HCT116 (cell line): ENCODE measurements at places on chromosomes 7 and 10.

- no peak for DNase-seq
These were observed 3.9 kb downstream of the FBXW4 start for GRCh38 chr10:101691081-101691480.

DNA sequence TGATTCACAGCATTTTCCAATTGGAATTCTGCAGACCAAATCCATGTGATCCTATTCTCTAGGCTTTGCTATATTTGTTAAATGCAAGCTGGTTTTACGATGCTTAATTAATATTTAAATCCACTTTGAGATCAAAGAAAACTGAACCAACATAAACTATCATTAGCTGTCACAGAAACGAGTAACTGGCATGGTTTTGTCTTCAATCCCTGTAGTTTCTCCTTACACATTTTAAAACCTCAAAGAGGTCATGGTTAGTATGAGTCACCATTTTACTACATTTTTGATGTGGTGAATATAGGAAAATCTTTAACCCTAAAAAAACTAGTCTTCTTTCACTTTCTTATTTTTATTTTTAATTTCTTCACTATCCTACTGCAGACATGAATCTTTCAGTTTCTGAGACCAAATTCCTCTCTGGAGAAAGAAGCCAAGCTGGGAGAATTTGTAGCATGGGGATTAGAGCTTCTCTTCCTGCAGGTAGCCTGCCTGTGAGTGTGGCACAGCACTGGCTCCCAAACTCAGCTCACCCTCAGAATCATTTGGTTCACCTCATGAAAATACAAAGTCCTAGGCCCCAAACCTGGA, 8.7 kb upstream of the LIPM start:
- no peak for DNase-seq

DNA sequence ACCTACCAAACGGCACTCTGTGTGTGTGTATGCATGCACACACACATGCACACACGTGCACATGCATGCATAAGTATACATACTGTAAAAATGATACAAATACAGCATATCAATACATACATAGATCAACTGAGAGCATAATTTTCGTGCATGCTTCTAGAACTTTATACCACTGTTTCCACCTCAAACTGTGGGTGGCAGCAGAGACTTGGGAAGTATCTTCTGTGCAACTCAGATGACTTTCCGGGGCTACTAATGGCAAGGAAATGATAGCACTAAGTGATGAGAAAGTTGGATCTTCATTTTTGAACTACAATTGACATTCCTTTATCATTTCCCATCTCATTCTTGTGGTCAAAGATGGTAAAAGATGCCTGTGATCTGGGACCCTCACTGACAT, 570.7 kb downstream of the REEP3 start:
- no peak for DNase-seq

DNA sequence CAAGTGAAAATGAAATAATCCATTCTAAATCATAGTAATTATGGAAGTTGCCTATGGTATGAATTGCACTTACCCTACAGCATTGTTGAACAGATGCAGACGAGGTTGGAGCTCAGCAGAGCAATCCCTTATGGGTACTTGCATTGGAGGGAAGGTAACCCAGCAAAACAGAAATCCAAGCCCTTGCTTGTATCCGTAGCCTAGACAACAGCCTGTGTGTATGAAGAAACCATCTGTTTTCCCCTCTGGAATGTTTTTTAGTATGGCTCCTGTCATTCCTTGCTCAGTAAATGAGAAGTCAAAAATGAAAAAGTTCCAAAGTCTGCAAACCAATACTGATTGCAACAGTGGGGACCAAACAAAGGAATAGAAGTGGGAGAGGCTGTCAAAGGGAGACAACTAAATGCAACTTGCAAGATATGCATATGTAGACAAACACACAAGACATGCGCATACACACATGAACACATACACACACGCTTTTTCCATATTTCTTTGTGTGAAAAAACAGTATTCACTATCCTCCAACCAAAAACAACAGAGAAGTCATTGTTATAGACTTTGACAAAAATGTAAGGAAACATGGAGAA, 260.8 kb downstream of the DYNC1I1 start:
- no peak for DNase-seq

DNA sequence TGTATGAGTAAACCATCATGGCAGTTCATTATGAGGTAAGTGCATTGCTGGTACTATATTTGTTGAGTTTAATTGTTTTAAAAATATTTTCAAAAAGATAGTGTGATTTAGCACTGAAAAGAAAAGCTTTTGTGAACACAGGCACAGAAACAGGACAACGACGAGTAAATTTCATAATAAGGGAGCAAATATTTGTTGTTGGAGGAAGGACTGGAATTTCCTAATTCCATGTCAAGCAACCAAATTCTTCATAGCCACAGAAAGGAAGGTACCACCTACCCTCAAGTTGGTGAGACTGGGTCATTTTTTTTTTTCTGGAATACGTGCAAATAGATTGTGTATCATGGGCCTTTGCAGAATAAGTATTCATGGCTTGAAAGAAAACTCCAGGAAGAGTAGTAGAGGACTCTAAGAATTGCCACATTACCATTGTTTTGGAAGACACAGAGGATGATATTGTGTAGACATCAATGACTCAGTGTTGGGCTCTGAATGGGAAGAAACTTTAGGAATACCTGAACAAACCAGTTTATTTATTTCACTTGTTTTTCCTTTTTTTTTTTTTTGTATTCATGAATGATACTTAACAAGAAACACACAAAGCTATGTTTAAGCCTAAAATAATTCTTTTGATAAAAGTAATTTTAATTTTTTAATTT, 7.8 kb downstream of the UBE2D4 start:
- no peak for DNase-seq

GRCh38 chr10:100713859-100714565, 31.4 kb upstream of the PAX2 start:
- no peak for DNase-seq

DNA sequence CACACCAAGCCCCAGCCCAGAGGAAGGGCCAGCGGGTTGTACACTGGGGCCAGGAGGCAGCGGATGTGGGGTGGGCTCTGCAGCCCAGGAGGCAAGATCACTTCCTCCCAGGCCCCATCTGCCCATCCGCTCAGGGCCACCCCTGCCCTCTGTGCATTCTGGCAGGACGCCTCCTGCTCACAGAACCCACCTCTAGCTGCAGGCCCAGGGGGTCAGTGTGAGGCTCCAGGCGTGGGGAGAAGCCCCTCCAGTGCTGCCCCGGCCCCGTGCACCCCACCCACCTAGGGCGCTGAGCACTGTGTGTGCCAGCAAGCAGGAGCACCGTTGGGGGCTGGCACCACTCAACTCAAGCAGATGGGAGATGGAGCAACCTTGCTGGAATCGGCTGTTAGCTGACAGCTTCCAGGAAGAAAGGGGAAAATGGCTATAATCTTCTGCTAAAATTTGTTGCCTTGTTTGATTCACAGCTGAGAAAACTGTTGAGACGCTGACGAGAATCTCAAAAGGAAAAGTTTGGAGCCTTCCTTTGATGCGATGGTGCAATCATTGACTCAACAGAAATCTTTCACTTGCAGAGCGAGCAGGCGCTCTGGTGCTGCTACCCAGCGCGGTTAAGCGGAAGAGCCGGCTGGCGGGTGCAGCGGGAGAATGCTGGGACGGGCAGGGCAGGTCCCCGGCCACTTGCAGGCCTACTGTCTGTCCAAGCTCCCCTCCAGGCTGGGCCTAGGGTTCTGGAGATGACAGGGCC, 276.1 kb downstream of the ELFN1 start:
- no peak for DNase-seq

GRCh38 chr7:142803901-142804300, 33.1 kb downstream of the PRSS2 start:
- no peak for DNase-seq

DNA sequence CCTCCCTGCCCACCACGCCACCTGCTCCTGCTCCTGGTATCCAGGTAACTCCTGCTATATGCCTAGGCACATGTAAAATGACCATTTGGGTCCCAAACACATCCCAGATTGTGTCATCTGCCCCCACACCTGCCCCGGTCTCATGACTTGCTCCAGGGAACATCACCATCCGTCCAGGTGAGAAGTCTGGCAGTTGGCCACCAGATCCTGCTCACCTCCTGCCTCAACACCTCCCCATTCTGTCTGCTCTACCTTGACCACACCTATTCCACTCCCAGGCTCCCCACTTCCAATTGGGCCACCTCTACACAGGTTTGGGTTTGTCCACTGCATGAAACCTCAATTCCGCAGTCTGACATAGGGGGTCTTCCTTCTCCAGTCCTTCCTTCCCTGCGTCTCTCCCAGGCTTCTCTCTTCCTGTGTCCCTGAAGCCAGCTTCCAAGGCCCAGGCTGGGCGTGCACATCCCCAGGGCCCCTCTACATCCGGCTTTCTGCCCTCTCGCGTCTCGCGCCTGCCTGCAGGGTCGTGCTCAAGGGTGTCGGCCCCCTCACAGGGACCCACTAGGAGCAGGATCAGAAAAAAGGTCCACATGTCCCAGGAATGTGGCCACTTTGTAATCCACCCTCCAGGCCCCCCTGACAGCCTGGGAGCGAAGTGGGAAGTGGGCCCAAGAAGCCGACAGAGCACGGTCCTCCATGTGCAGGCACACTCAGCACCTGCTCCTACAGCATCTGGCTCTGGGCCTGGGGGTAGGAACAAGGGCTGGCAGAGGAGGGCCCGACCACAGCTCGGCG, 49.3 kb upstream of the DAGLB start:
- no peak for DNase-seq

- no peak for DNase-seq
These were observed 127.6 kb downstream of the TNS3 start for GRCh38 chr7:47454069-47454973.

GRCh38 chr7:66824041-66824440, 83.5 kb downstream of the RABGEF1 start:
- DNase-seq: no peak

DNA sequence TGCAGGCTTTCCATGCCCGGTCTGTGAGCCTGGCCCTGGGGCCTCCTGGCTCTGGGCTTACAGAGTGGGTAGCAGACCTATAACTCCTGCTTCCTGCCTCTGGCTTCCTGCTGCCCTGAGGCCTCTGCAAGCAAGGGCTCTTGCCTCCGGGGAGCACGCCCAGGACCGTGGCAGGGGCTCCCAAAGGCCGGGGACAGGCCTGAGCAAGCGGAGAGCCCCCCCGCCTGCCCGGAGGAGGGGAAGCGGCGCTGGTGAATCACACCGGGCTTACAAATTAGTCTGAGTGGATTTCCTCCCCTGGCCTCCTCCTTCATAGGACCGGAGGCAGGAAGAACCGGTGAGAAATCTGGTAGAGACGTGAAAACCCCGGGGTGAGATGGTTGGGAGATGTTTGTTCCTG, 1.5 kb upstream of the MYL10 start:
- no peak for DNase-seq

GRCh38 chr10:48767373-48768143, 82.9 kb downstream of the WDFY4 start:
- DNase-seq: no peak

DNA sequence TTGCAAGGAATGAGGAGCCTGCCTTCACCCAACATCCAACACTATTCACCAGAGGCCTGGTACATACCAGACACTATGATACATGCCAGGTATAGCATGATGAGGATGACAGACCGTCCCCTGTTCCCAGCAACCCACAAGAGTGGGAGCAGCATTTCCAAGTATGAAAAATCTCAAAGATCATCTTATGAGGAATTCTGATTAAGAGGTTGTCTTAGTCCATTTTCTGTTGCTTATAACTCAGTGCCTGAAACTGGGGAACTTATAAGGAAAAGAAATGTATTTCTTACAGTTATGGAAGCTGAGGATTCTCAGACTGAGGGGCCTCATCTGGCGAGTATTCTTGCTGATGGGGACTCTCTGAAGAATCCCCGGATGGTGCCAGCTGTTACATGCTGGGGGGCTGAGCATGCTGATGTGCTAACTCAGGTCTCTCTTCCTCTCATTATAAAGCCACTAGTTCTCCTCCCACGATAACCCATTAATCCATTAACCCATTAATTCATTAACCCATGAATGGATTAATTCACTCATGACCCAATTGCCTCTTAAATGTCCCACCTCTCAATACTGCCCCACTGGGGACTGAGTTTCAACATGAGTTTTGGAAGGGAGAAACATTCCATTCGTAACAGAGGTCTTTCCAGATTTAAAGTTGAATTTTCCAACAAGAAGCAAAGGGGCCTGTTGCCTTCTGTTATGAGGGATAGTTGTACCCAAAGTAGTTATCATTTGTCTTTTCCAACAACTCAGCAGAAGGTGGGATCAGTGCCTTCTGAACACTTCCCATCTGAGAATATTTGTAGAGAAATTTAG, 173.9 kb downstream of the HERPUD2 start:
- DNase-seq: no peak

DNA sequence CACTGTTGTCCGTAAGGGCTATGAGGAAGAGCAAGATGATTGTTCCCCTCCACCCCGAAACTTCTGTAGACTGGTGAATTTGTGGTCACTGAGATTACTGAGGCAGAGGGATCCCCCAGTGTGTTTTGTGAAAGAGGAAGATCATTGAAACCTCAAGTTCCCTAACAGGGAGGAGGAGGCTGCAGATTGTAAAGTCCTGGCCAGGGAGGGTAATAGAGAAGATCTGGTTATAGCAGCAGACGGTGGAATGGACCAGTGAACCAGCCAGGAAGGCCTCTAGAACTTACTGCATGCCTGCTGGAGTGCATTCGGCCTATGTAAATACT, 31.1 kb downstream of the LMTK2 start:
- no peak for DNase-seq

GRCh38 chr10:93652857-93653256, 40.5 kb downstream of the PDE6C start:
- no peak for DNase-seq

GRCh38 chr7:120857588-120858573, at the start of gene TSPAN12:
Gene TSPAN12, minus strand, starts transcription at chr7:120858144. Its CDS starts 1,381 bp downstream, at chr7:120856763.
- peak; percentile 73 for DNase-seq

DNA sequence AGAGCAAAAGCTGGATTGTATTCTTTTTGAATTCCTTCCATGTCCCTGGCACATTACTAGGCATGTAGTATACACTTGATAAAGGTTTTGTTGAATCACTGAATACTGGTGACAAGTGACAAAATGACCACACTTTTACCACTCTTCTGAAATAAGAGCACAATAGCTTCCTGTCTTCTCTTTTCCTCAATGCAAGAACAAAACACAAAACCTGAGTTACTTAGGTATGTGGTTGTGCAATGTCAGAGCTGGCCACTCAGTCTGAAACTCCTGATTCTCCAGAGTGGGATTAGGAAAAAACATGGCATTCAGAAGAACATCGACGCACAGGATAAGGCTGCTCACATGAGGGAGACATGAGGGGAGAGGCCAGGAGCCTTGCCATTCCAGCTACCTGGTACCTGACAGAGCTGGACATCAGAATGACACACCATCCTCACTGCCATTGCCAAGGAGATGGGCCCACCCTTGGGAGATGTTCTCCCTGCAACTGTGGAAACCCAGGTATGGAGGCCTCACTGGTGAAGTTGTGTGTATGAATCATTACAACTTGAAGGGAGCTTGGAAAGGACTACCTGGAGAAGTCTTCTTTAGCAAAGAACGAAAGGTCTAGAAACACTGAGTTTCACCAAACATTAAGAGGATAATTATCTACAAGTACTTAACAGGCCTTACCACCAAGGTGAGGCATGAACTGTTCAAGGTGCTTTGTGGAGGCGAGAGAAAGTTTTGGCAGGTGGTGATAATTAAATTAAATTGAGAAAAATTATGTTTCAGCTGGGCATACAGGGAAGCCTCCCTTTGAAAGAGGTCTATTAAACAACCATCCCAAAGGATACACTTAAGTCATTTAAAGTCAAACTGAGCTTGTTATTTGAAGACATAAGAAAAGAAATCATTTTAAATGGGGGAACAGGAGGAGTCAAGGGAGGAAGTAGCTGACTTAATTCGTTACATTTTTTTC, 246.5 kb upstream of the AOAH start:
- no peak for DNase-seq
